Activated T-helper 1 cell treated with anti-CD3 and anti-CD28 coated beads, Interleukin-12 subunit alpha, Interleukin-12 subunit beta, Interleukin-2, Interleukin-4 antibody, amounts not matched to agents 30 ng/mL and 10 ng/mL and 1 ng/mL, durations not matched to agents 14 hours and 24 hours and 36 hours (primary cell): ENCODE measurements at places on chromosomes 1 and 21. TPM values are rescaled to one million over a fixed set of nuclear protein-coding genes. Genes with fewer than 3 reads are reported as not detected.

GRCh38 chr1:37641059-37641458 lies 6.4 kb upstream of the RSPO1 start:
- no peak for DNase-seq

- DNase-seq = no peak
Observed at GRCh38 chr1:235138821-235139220, 10.2 kb upstream of the TOMM20 start.

GRCh38 chr1:190975827-190976226 lies 498.2 kb upstream of the BRINP3 start:
- no peak for DNase-seq

GRCh38 chr1:98054786-98055185 lies 134.0 kb upstream of the DPYD start:
- no peak for DNase-seq

- no peak for DNase-seq
Observed at GRCh38 chr1:43419627-43420425, 30.1 kb downstream of the SZT2 start.

GRCh38 chr1:159014851-159015250 lies 5.1 kb downstream of the IFI16 start:
- DNase-seq = no peak

GRCh38 chr1:202007805-202008489 lies 2.4 kb upstream of the ELF3 start:
- no peak for DNase-seq

- DNase-seq = no peak
Observed at GRCh38 chr1:24720152-24720551, 25.1 kb upstream of the CLIC4 start.

GRCh38 chr1:10639011-10639774 lies 157.3 kb downstream of the CASZ1 start:
- no peak for DNase-seq

- DNase-seq = no peak
Observed at GRCh38 chr1:8194481-8195227, 123.3 kb upstream of the SLC45A1 start.

GRCh38 chr1:229563701-229564100 lies 5.2 kb upstream of the ABCB10 start:
- DNase-seq = no peak

DNA sequence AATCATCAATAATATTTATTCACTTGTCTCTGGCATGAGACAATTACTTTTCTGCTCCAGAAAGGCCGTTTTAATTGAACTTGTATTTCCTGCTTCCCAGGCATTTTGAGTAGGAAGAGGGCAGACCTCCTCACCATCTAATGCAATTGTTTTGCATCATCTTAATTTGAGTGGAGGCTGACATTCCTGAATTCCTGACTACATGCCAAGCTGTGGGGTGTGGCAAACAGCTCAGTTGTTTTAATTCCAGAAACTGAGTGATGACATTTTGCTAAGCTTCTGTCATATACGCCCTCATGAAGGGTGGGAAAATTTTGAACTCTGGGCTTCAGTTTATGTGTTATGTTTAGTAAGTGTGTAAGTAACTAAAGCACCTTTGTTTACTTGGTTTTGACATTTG lies 125.4 kb upstream of the USP25 start:
- no peak for DNase-seq

The RIMKLA gene
- total RNA-seq = 3.3 and 4.8 TPM in 2 replicates

The LCE5A gene
- total RNA-seq = not detected in 2 replicates

The KCNA3 gene
- total RNA-seq = 38.1 and 42.2 TPM in 2 replicates

The ASCL5 gene
- total RNA-seq = not detected in 2 replicates

The TARDBP gene
- 197 TPM in 2 replicates for total RNA-seq

The SLC9C2 gene
- total RNA-seq = not detected in 2 replicates
